Stomach (tissue), 19 donors: ENCODE measurements at places on chromosomes 7 and 10.

- DNase-seq = no peak
These were observed 159.1 kb downstream of the LRRC4 start for GRCh38 chr7:127872122-127872521.

- DNase-seq = peak; percentile 83
These were observed 77.5 kb upstream of the GTF2I start for GRCh38 chr7:74579800-74580685.

DNA sequence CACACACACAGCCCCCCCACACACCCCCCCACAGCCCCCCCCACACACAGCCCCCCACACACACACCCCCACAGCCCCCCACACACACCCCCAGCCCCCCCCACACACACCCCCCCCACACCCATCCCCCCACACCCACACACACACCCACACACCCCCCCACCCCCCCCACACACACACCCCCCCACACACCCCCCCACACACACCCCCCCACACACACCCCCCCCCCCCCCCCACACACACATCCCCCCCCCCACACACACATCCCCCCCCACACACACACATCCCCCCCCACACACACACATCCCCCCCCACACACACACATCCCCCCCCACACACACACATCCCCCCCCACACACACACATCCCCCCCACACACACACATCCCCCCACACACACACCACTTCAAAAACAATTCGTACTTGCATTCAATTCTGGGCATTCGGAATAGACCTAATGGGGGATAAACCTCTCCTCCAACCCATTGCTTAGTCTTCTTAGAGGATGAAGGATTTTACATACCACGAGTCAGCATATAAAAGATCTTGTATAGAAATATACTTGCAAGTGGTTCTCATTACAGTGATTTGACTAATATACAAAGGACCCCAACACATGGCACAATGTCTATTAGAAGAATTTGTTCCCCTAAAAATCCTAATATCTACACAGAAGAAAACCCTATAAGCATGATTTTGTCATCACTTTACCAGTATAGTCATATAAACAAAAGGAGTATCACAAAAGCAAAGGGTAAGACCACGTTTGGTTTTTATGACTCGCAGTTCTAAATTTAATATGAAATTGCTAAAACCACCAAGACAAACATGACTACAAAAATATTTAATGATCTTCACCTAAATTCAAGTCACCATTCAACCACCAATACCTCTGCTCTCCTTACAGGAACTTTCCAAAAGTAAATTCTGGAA lies 80.9 kb downstream of the DIP2C start:
- no peak for DNase-seq

- DNase-seq = peak; percentile 50
These were observed 241.3 kb upstream of the MYO3A start for GRCh38 chr10:25692761-25693160.

DNA sequence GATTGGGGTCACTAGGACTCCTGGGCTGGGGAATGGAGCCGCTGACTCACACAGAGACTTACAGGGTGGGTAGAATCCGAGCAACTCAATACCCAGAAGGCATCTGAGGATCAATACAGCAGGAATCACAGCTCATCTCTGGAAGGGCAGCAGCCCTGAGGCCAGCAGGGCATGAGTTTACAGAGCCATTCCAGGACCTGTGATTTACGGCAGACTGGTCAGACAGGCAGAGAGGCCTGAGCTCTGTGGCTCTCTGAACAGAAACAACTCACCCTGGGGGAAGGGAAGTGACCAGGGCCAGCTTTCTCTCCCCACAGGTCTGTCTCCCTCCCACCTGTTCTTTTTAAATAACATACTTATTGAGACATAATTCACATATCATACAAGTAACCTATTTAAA lies 88.2 kb upstream of the CXCL12 start:
- DNase-seq = no peak

DNA sequence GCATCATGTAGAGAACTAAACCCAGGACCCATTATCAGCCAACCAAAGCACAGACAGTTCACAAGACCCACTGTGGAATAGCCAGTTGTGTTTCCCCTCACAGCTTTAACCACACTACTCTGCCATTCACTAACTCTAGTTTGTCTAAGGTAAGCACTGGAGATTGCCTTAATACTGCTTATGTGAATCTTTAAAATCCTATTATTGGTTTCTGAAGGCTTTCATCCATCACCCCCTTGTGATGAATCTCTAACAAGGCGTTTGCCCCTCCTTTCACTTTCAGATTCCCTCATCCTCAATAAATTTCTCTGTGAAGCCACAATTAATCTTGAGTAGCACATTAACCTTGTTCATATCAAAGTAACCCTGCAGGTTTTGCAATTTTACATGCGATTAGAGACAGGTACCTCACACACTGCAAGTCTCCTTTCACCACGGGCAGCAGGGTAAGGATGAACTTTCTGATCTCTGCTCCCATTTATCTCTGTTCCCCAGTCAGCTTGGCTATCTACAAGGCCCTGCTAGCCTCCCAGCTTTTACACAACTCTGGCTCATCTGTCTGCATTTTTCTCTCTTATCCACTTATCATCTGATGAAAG lies 785.6 kb downstream of the REEP3 start:
- no peak for DNase-seq

- peak; percentile 28 for DNase-seq
These were observed 163.1 kb downstream of the ZNF438 start for GRCh38 chr10:30868611-30869010.

GRCh38 chr10:24382045-24382444 lies 173.1 kb downstream of the KIAA1217 start:
- peak; percentile 23 for DNase-seq

DNA sequence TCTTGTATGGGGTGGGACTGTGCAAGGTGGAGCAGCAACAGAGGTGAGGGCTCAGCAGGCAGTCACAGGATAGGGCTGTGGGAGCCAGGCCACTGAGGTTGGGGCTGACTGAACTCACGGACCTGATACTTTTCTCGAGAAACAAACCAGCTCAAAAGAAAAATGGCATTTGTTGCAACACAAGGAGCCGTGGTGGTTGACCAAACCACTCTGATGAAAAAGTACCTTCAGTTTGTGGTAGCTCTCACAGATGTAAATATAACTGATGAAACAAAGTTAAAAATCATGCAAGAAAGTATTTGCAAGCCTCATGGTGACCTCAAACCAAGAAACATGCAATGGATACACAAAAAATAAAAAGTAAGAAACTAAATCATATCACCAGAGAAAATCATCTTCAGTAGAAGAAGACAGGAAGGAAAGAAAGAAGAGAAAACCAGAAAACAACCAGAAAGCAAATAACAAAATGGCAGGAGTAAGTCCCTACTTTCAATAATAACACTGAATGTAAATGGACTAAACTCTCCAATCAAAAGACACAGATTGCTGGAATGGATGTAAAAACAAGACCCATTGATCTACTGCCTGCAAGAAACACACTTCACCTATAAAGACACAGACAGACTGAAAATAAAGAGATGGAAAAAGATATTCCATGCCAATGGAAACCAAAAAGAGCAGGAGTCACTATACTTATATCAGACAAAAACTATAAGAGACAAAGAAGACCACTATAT lies 48.9 kb upstream of the DUSP5 start:
- no peak for DNase-seq

DNA sequence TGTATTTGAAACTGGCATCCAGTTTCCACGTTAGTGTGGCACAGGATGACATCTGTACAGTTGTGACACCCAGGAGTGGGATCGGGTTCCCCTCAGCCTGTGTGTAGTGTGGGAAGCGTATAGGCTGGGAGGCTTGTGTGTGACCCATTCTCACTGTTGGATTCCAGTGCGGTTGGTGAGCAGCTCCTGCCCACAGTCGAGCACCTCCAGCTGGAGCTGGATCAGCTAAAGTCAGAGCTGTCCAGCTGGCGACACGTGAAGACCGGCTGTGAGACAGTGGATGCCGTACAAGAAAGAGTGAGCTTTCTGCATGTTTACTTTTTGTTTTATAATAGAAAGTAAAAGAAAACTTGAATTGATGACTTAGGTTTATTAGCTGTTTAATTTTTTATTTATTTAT lies 18.7 kb upstream of the GET4 start:
- no peak for DNase-seq

GRCh38 chr10:85995791-85996190 lies 370.8 kb downstream of the GRID1 start:
- DNase-seq = peak; percentile 46
